ENCODE measurements at places on chromosomes 3 and 15.
A peak's percentile ranks its signal among the peaks of the same experiment; 100 is the strongest.

GRCh38 chr3:55728461-55729100 is 241.5 kb upstream of the WNT5A start:
- H3K4me1 ChIP-seq: no peaks in the 10 kb centered on the region
- no peak overlapping the region for H3K4me3 ChIP-seq
- no peaks in the 10 kb centered on the region for H3K36me3 ChIP-seq
- no peak overlapping the region for H3K27ac ChIP-seq
- no peaks in the 10 kb centered on the region for H3K27me3 ChIP-seq

- no peak overlapping the region for H3K27ac ChIP-seq
- H3K4me1 ChIP-seq: no peaks in the 10 kb centered on the region
- DNase-seq: no peak
- no peaks in the 10 kb centered on the region for H3K27me3 ChIP-seq
- H3K4me3 ChIP-seq: no peak overlapping the region
Measured at GRCh38 chr3:102089904-102090720, 240.8 kb downstream of the NFKBIZ start.

DNA sequence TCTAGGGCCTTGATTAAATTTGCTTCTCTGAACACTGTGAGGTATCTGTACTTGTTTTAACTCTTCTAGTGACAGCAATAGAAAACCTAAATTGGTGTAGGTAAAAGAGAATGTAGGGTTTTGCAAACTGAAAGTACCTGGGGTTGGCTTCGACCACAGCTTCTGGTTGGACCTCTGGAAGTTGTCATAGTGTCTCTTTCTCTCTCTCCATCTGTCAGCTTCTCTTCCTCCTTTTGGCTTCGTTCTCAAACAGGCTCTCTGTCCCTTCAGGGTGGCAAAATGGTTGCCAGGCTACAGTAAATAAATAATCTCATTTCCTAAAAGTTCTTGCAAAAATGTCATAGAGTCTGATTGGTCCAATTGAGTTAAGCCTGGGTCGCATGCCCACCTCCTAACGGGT is 149.3 kb upstream of the CTDSPL start:
- H3K36me3 ChIP-seq: no peaks in the 10 kb centered on the region
- peaks cover 9% of the 10 kb centered on the region for H3K4me1 ChIP-seq
- no peak overlapping the region for H3K27ac ChIP-seq
- no peak overlapping the region for H3K4me3 ChIP-seq
- H3K27me3 ChIP-seq: no peaks in the 10 kb centered on the region

- H3K27me3 ChIP-seq: no peaks in the 10 kb centered on the region
- H3K36me3 ChIP-seq: no peaks in the 10 kb centered on the region
- H3K4me1 ChIP-seq: peaks cover 31% of the 10 kb centered on the region
- H3K27ac ChIP-seq: peak overlapping the region; percentile 97
- DNase-seq: peak; percentile 67
- H3K4me3 ChIP-seq: peak overlapping the region; percentile 76
Measured at GRCh38 chr15:58771621-58772250, 634 bp downstream of the MINDY2 start.

- no peak for DNase-seq
- H3K36me3 ChIP-seq: no peaks in the 10 kb centered on the region
- no peaks in the 10 kb centered on the region for H3K27me3 ChIP-seq
- H3K27ac ChIP-seq: no peak overlapping the region
Measured at GRCh38 chr3:557972-558371, 361.4 kb downstream of the CHL1 start.

DNA sequence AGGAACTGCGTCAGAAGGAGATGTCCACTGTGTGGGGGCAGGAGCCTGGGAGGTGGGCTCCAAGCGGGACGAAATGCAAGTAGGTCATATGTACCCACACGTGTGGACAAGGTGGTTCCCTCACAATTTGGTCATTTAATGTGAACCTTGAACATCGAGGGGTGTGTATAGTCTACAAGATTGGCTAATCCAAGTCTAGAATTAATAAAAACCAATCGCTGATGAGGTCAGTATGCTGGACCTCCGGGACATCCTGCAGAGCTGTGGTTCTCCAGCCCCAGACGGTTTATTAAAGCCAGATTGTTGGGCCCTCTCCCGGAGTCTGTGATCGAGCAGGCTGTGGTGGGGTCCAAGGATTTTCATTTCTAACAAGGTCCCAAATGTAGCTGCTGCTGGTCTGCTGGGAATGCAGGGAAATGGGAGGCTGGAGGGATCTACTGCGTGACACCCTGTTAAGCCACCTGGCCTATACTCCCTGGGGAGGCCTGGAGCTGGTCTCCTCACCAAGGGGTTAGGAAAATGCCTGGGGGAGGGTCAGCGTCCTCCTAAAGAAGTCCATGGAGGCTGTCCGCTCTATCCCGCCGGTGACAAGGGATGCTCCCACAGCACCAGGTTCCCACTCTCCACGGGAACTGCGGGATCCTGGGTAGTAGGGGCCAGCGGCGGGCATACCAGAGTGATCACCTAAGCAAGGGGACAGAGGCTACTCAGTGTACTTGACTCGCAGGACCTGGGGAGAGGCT is 25.1 kb downstream of the PCSK6 start:
- H3K27ac ChIP-seq: no peak overlapping the region
- no peaks in the 10 kb centered on the region for H3K27me3 ChIP-seq
- DNase-seq: no peak
- no peak overlapping the region for H3K4me3 ChIP-seq
- no peaks in the 10 kb centered on the region for H3K4me1 ChIP-seq
- H3K36me3 ChIP-seq: no peaks in the 10 kb centered on the region

GRCh38 chr3:10306156-10306555 is 13.4 kb upstream of the GHRL start:
- H3K4me3 ChIP-seq: no peak overlapping the region
- H3K4me1 ChIP-seq: no peaks in the 10 kb centered on the region
- H3K27ac ChIP-seq: no peak overlapping the region
- DNase-seq: no peak

DNA sequence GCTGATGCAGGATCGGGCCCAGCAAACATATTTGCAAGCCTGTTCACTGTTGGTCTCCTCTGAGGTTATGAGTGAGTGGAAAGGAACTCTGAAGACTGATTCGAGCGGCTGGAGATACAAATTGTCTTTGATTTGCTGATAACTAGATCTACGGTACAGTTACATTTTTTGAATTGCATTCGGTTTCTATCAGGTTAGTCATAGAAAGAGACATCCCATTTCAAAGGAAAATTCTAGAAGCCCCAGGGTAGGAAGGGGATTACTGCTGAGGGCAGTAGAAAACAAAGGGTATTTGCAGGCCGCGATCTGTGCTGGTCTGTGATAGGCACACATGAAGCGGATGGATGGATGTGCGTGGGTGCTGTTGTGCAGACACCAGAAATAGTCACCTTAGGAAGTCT is 228.4 kb downstream of the ITPR1 start:
- H3K27me3 ChIP-seq: no peaks in the 10 kb centered on the region
- no peaks in the 10 kb centered on the region for H3K36me3 ChIP-seq
- H3K4me3 ChIP-seq: no peak overlapping the region
- no peak for DNase-seq
- no peak overlapping the region for H3K27ac ChIP-seq

DNA sequence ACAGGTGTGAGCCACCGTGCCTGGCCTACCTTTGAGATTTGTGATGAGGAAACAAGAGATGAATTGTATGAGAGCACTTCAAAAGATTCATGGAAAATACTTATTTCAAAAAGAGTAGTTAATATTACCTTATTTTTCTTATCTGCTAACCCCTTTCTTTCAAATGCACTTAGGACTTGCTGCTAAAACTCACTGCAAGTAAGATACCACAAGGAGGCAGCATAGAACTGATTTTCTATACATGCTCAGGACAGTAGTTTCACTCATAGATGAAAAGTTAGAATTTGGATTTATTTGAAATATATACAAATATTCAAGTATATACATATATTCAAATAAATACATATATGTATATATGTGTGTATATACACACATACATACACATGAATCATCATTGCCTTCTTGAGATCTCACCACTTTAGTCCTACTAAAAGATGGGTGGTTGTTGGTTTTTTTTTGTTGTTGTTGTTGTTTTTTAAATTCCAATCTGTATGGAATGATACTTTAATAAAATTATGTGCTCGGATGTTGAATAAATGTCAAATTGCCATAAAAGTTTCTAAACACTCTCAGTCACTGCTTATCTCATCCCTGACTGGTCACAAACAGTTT is 2.4 kb downstream of the CCNDBP1 start:
- H3K4me1 ChIP-seq: no peaks in the 10 kb centered on the region
- no peak overlapping the region for H3K27ac ChIP-seq
- H3K27me3 ChIP-seq: no peaks in the 10 kb centered on the region
- peaks cover 45% of the 10 kb centered on the region for H3K36me3 ChIP-seq

GRCh38 chr3:120203016-120203415 is 82.0 kb downstream of the GPR156 start:
- no peak overlapping the region for H3K27ac ChIP-seq
- no peaks in the 10 kb centered on the region for H3K4me1 ChIP-seq
- H3K4me3 ChIP-seq: no peak overlapping the region
- H3K36me3 ChIP-seq: no peaks in the 10 kb centered on the region
- no peaks in the 10 kb centered on the region for H3K27me3 ChIP-seq

GRCh38 chr15:63763476-63764123 is 70.1 kb downstream of the HERC1 start:
- H3K4me3 ChIP-seq: no peak overlapping the region
- H3K36me3 ChIP-seq: no peaks in the 10 kb centered on the region
- no peaks in the 10 kb centered on the region for H3K4me1 ChIP-seq
- H3K27me3 ChIP-seq: no peaks in the 10 kb centered on the region
- no peak for DNase-seq

GRCh38 chr3:104437891-104438290 is 928.8 kb upstream of the ALCAM start:
- no peak overlapping the region for H3K27ac ChIP-seq
- no peaks in the 10 kb centered on the region for H3K36me3 ChIP-seq

- DNase-seq: no peak
- H3K27ac ChIP-seq: no peak overlapping the region
- H3K27me3 ChIP-seq: no peaks in the 10 kb centered on the region
- no peak overlapping the region for H3K4me3 ChIP-seq
- H3K4me1 ChIP-seq: no peaks in the 10 kb centered on the region
- H3K36me3 ChIP-seq: no peaks in the 10 kb centered on the region
Measured at GRCh38 chr3:197082871-197083270, 53.3 kb upstream of the MELTF start.

GRCh38 chr15:68620721-68621527 is 42.1 kb downstream of the CORO2B start:
- no peaks in the 10 kb centered on the region for H3K36me3 ChIP-seq
- no peak overlapping the region for H3K4me3 ChIP-seq
- no peaks in the 10 kb centered on the region for H3K27me3 ChIP-seq
- no peaks in the 10 kb centered on the region for H3K4me1 ChIP-seq
- H3K27ac ChIP-seq: peak overlapping the region; percentile 56

DNA sequence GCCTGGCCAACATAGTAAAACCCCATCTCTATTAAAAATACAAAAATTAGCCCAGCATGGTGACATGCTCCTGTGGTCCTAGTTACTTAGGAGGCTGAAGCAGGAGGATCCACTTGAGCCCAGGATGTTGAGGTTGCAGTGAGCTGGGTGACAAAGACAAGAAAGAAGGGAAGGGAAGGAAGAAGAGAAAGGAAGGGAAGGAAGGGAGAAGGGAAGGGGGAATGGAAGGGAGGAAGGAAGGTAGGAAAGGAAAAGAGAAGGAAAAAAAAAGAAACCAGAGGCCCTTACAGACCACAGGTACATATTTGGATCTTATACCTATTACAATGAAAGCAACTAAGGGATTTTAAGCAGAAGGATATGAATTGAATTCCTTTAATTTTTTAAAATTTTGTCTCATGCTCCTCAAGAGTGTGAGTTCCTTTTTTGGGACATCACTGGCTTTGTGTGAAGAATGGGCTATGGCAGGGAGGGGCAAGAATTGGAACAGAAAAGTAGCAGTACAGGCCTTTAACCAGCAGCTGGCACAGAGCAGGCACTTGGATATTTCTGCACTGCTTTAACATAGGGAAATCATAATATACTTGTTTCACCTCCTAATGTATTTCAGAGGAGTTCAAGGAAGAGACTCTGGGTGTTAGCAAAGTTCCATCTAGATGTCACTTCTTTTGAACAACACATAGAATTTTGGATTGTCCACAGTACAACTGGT is 7.9 kb downstream of the RAB27A start:
- no peak for DNase-seq
- peaks cover 7% of the 10 kb centered on the region for H3K4me1 ChIP-seq
- no peak overlapping the region for H3K4me3 ChIP-seq
- no peaks in the 10 kb centered on the region for H3K36me3 ChIP-seq
- no peaks in the 10 kb centered on the region for H3K27me3 ChIP-seq
- H3K27ac ChIP-seq: peak overlapping the region; percentile 44

Data from Peyer's patch (tissue), 4 donors.